Activated CD4-positive, alpha-beta T cell treated with anti-CD3 and anti-CD28 coated beads, Interleukin-2, amount 50 U/mL, for 24 hours (primary cell): ENCODE measurements at places on chromosomes 5 and 9.

- DNase-seq: no peak
Measured at GRCh38 chr9:36325081-36325828, 67.0 kb upstream of the GNE start.

DNA sequence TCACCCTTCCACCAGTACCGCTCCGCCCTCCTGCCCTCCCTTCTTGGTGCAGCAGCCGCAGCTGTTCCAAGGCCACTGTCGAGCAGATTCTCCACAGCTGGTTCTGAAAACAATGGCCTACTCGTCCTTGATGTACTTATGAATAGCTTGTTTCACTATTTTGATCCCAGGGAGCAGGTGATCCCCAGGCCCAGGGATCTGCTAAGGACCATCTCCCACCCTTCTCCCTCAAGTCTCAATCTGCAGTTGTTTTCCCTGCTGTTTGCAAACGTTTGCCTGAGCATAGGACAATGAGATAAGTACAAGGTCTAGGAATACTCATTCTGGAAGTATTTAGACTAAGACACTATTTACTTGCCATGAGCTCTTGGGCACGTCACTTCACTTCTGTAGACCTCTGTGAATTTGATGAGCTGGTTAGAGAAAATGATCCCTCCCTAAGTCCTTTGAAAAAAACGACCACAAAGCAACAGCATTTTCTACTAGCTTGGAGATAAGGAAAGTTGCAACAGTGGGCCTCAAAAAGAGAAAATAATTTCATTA is 1.8 kb downstream of the LURAP1L start:
- DNase-seq: no peak

GRCh38 chr9:112620388-112620787 is 97.5 kb downstream of the INIP start:
- no peak for DNase-seq

DNA sequence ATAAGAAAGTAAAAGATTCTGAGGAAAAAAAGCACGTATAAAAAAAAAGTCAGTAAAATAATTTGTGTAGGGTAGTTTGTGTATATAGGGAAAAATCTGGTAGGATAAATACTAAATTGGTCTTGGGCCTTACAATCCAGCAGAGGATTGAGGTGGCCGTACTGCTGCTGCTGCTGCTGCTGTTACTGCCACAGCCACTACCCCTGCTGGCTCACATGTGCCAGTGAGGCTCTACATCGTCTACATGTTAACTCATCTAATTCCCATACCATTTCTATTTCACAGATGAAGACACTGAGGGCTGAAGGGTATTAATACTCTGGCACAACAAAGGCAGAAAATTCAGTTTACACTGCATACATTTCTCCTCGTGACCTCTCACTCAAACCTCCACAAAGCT is 928.5 kb downstream of the TLE4 start:
- DNase-seq: no peak
